ENCODE measurements at places on chromosomes 7 and 10.

DNA sequence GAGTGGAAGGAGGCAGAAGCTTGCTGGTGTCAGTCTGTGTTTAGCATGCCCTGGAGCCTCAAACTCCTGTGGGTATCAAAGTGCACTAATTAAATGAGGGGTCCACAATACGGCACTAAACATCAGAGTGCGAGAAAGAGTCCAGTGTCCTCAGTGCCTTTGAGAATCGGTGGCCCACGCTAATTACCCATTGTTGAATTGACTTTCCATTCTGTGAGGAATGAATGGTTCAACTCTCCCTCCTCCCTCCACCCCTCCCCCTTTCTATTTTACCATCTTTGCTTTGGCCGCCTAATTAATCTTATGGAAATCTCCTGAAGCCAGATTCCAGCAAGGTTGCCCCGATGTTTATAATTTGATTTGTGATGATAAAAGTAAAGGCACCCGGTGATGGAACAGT lies 217.8 kb downstream of the TFEC start:
- DNase-seq: no peak

- DNase-seq: no peak
Observed at GRCh38 chr10:60488111-60488669, 98.5 kb upstream of the ANK3 start.

- DNase-seq: no peak
Observed at GRCh38 chr7:99498546-99498944, 1.5 kb downstream of the ZNF394 start.

DNA sequence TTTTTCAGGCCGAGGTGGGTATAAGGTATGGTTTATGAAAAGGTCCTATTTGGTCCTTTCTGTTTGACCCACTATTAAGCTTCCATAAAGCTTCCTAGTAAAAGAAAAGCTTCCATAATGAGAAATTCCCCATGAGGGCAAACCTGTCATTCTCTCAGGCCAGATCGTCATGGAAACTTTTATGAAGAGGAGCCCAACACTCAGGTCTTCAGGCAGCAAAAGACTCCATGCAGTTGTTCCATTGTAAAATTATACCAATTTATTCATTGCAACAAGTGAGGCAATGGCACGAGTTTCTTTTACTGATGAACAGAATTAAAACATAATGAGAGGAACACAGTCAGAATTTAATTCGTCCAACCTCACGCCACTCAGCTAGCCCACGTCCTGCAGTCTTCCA lies 188.6 kb downstream of the MTERF1 start:
- DNase-seq: no peak

- DNase-seq: no peak
Observed at GRCh38 chr10:71204746-71205145, 7.6 kb upstream of the UNC5B start.

GRCh38 chr7:45075871-45076796 lies 12.6 kb downstream of the NACAD start:
- DNase-seq: no peak

GRCh38 chr7:90488220-90488619 lies 18.8 kb downstream of the PTTG1IP2 start:
- DNase-seq: no peak

GRCh38 chr7:1019789-1020610 lies 24.3 kb upstream of the GPR146 start:
- no peak for DNase-seq

GRCh38 chr7:6258440-6259182 lies 13.8 kb downstream of the CYTH3 start:
- no peak for DNase-seq

DNA sequence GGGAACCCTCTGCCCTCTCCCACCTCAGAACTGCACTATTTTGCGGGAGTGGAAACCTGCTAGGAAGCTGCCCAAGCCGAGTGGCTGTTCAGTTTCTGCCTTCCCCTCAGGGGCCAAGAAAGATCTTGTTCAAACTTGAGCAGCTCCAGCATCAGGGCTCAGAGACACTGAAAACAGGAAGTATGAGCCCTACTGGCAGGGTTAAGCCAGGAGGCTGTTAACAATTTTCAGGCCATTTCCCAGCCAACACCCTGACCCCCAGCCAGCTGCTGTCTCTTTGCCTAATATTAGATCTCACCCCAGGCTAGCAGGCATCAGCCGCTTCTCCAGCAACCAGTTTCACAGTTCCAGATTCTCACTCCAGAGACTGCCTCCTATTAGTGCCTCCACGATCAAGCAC lies 9.2 kb downstream of the PLAU start:
- no peak for DNase-seq

GRCh38 chr7:114082642-114083165 lies 163.9 kb upstream of the PPP1R3A start:
- no peak for DNase-seq

GRCh38 chr7:76293407-76293901 lies 9.0 kb upstream of the HSPB1 start:
- DNase-seq: no peak

DNA sequence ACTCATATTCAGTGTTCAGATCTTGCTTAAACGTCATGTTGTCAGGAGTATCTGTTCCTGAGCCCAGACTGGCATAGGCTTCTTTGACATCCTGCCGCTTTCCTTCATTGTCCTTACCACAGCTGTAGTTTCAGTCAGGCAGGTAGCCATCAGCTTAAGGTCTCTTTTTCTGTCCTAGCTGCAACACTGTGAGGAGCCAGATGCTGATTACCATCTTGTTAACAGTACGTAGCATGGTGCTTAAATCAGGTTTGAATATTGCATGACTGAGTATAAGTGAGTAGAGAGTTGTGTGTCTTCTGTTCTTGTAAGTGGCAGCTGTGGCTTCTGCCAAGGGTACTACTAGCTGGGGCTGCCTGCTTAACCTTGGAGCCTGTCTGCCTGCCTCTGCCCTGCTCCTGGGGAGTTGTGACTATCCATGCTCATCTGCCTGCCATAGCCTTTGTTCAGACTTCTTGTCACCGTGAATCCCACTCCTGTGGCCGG lies 92.6 kb downstream of the MAPK8 start:
- no peak for DNase-seq

DNA sequence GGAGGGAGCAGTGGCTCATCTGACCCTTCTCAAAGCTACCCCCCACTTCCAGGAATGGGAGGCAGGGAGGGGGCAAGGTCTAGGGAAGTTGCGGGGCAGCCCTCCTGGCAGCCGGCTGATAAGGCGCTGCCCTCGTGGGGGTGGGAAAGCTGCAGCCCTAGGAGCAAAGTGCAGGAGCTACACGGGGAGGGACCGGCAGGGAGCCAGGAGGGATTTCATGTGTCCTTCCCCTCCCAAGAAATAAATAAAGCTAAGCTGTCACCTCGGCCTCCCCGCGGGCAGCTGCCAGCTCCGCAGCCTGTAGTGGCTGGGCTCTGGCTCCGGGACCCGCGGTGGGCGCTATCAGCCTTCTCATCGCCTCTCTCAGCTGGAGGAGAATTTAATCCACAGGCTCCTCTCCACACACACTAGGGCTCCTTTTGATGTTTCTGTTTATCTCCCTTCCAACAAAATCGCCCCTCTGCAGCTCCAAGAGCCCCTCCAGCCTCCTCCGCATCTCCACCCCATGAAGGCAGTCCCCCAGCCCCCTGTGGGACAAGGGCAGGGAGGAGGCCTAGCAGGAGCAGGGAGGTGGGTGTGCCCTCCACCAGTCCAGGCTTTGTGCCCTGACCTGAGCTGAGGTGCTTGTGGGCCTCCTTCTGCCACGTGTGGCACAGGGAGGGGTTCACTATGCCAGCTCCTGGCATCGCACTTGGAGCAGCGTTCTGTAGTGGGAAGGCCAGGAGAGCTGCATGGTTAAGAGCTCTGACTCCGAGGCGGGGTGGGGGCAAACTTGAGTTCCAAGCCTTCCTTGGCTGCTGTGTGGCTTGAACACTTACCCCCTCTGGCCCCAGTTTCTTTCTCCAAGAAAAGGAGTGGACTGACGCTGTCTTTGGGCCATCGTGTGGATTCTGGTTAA lies 80.5 kb downstream of the C10orf105 start:
- no peak for DNase-seq
